Activated naive CD8-positive, alpha-beta T cell treated with anti-CD3 and anti-CD28 coated beads for 36 hours (primary cell): ENCODE measurements at places on chromosomes 13 and 19. TPM values are rescaled to one million over a fixed set of nuclear protein-coding genes. Genes with fewer than 3 reads are reported as not detected.

- peak overlapping the region; percentile 53 for H3K27ac ChIP-seq
- H3K4me1 ChIP-seq, result peaks cover 42% of the 10 kb centered on the region
- no peak for DNase-seq
- H3K36me3 ChIP-seq, result peaks cover 8% of the 10 kb centered on the region
- H3K4me3 ChIP-seq, result peak overlapping the region; percentile 63
Measured at GRCh38 chr13:73741111-73741510, 393.1 kb downstream of the KLF12 start.

Gene ZNF837
- total RNA-seq, result 2.0 TPM

Gene GFY
- not detected for total RNA-seq

- H3K27ac ChIP-seq, result no peak overlapping the region
- peaks cover 2% of the 10 kb centered on the region for H3K4me1 ChIP-seq
- no peak overlapping the region for H3K4me3 ChIP-seq
- peaks cover 41% of the 10 kb centered on the region for H3K27me3 ChIP-seq
- no peaks in the 10 kb centered on the region for H3K36me3 ChIP-seq
Measured at GRCh38 chr13:97003071-97003470, 8.8 kb upstream of the OXGR1 start.

Gene PRSS57
- not detected for total RNA-seq
